ENCODE measurements at places on chromosomes 12 and 14. TPM values are rescaled to one million over a fixed set of nuclear protein-coding genes. Genes with fewer than 3 reads are reported as not detected.

LALBA gene
- not detected for polyA plus RNA-seq

PTHLH gene
- polyA plus RNA-seq, result 0.75 TPM

SIRT4 gene
- polyA plus RNA-seq, result not detected

DNA sequence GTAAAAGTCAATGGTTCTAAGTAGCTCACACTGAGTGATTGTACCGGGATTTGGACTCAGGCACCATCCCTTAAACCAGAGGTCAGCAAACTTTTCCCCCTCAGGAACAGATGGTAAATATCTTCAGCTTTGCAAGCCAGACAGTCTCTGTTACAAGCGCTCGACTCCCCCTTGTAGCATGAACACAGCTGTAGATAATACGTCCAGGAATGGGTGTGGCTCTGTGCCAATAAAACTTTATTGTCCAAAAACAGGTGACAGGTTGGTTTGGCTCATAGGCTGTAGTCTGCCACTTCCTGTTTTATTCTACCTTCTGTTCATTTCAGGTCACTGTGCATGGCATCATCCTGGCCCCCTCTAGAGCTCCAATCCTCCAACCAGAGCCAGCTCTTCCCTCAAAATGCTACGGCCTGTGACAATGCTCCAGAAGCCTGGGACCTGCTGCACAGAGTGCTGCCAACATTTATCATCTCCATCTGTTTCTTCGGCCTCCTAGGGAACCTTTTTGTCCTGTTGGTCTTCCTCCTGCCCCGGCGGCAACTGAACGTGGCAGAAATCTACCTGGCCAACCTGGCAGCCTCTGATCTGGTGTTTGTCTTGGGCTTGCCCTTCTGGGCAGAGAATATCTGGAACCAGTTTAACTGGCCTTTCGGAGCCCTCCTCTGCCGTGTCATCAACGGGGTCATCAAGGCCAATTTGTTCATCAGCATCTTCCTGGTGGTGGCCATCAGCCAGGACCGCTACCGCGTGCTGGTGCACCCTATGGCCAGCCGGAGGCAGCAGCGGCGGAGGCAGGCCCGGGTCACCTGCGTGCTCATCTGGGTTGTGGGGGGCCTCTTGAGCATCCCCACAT lies 7.6 kb downstream of the BDKRB1 start:
- DNase-seq, result peak; percentile 39
- no peak overlapping the region for H3K27ac ChIP-seq
- H3K4me1 ChIP-seq, result peaks cover 25% of the 10 kb centered on the region
- no peaks in the 10 kb centered on the region for H3K27me3 ChIP-seq

KRT82 gene
- not detected for polyA plus RNA-seq

DNA sequence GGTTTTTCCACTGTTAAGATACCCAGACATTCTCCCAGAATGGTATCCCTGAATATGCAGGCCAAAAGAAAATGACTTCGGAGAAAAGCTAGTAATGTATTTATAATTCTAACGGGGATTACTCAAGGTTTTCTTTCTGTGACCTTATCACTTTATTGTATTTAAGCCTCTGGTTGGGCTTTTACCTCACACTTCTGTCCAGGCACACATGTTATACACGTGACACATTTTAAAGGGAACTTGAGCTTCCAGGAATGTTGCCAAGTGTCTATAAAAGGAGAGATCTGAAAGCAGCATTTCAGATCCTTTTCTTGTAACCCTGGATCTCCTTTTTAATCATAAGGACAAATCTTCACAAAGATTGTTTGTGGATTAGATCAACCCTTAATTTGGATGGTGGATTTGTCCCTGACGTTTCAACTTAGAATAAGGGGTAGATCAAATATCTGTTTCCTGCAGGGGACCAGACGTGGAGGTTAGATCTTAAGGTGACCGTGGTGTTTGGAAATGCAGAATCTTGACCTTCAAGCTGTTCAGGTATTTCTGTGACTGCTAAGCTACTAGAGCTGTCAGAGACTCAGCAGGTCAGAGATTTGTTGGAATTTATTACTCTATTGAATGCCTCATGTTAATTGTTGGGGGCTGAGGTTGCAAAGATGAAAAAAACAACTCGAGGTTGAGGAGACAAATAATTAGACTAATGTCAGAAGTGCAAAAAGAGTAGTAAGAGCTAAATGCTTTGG lies 1.5 kb downstream of the CIPC start:
- no peak for DNase-seq
- peaks cover 46% of the 10 kb centered on the region for H3K4me1 ChIP-seq
- H3K27me3 ChIP-seq, result no peaks in the 10 kb centered on the region
- no peaks in the 10 kb centered on the region for H3K36me3 ChIP-seq
- H3K27ac ChIP-seq, result peak overlapping the region; percentile 98
- peak overlapping the region; percentile 76 for H3K4me3 ChIP-seq

DNA sequence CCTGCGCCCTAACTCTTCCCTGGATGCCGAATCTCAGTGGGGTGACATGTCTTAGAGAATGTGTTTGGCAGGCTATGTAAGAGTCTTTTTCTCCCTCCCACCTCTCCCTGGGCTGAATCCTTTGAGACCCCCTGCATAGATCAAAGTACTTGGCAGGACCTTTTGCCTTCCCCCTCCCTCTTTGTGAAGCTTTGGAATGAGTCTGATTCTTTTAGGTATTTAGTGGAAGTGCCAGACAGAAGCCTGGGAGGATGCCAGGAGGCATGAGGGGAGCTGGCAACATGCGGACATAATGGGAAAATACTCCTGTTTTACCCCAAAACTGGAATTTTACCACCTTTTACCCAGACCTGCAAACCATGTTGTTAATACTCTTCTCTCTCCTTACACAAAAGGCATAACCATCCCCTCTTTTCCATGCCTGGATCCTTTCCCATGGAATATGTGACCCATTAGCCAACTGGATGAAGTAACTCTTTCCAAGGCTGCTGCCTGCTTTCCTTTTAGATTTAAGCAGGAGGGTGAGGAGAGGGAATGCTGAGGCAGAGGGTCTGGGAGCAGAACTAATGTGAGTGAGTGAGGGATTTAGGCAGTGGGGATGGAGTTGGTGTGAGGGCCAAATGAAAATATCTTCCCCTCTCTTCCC lies 41.7 kb downstream of the TTLL5 start:
- no peaks in the 10 kb centered on the region for H3K27me3 ChIP-seq
- H3K4me1 ChIP-seq, result no peaks in the 10 kb centered on the region
- peaks cover 28% of the 10 kb centered on the region for H3K36me3 ChIP-seq
- H3K4me3 ChIP-seq, result no peak overlapping the region
- H3K27ac ChIP-seq, result no peak overlapping the region

DNA sequence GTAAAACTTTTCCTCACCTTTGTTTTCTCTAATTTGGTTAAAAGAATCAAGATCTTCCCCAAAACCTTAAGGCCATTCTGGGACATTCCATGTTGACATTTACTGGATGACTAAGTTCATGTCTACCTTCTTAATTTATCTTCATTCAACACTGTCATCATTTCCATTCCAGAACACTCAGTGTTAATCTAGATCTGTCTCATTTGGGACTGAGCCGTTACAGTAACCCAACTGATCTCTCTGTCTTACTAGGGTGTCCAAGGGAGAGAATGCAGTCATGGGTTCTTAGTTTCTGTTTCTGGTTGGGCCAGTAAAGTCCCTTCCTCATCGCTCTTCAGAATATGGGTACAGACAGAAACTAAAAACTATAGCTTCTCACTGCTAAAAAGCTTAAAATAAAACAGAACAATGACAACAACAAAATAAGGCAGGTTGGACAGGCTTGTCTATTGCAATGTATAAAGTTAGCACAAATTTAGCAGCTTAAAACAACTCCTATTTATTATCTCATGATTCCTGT lies 144.8 kb downstream of the ASCL1 start:
- no peak overlapping the region for H3K4me3 ChIP-seq
- no peaks in the 10 kb centered on the region for H3K36me3 ChIP-seq
- H3K4me1 ChIP-seq, result no peaks in the 10 kb centered on the region
- no peaks in the 10 kb centered on the region for H3K27me3 ChIP-seq
- H3K27ac ChIP-seq, result no peak overlapping the region
- no peak for DNase-seq

DNA sequence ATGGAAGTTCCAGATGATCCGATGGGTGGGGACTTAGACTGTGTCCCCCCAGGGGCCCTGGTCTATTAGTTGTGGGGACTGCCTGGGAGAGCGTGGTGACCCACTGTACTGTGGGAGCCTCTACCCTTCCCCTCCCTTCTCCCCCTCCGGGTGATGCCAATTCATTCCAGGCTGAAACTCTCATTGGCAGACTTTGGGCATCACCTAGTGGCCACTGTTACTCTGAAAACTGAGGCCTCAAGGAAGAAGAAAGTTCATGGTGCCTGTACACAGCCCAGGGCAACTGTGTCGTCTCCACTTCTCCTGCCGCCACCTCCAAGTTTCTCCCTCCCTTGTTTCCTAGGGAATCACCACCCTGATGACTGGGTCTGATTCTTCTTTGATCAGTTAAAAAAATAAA lies 173.6 kb upstream of the ALG10B start:
- no peaks in the 10 kb centered on the region for H3K27me3 ChIP-seq
- no peak overlapping the region for H3K4me3 ChIP-seq
- DNase-seq, result peak; percentile 38
- no peaks in the 10 kb centered on the region for H3K36me3 ChIP-seq

FBLN5 gene
- 48.3 TPM for polyA plus RNA-seq

NPFF gene
- not detected for polyA plus RNA-seq

GRCh38 chr14:59728304-59728703 lies 142.3 kb downstream of the RTN1 start:
- H3K27me3 ChIP-seq, result no peaks in the 10 kb centered on the region
- peak; percentile 11 for DNase-seq
- no peak overlapping the region for H3K4me3 ChIP-seq
- no peak overlapping the region for H3K27ac ChIP-seq
- no peaks in the 10 kb centered on the region for H3K36me3 ChIP-seq

TROAP gene
- polyA plus RNA-seq, result 15.7 TPM

- peaks cover 23% of the 10 kb centered on the region for H3K36me3 ChIP-seq
- peak; percentile 96 for DNase-seq
- H3K27me3 ChIP-seq, result no peaks in the 10 kb centered on the region
- peak within 1 kb of the TSS; percentile 95 for H3K4me3 ChIP-seq
Measured at GRCh38 chr14:67674480-67675218, at the start of gene VTI1B. VTI1B (minus strand) TSS chr14:67674632; CDS start chr14:67674489, 143 bp downstream.

GRCh38 chr12:31272607-31273225 lies 53.2 kb downstream of the SINHCAF start:
- no peaks in the 10 kb centered on the region for H3K4me1 ChIP-seq
- no peak overlapping the region for H3K27ac ChIP-seq

DNA sequence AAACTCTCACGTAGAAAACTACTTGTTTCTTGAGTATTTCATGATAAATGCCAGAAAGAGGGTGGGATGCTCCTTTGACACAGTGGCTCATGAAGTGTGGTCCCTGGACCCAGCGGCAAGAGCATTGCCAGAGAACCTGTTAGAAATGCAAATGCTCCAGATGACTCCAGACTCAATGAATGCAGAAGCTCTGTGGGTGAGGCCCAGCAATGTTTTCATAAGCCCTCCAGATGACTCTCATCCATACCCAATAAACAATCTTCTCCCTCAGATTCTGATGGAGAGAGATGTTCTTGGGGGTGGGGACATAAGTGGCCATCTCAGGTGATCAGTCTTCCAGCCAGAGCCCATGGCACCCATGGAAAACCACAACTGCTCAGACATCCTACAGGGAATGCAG lies 88.9 kb downstream of the SMOC1 start:
- DNase-seq, result no peak
- H3K36me3 ChIP-seq, result no peaks in the 10 kb centered on the region
- H3K4me3 ChIP-seq, result no peak overlapping the region
- no peak overlapping the region for H3K27ac ChIP-seq
- no peaks in the 10 kb centered on the region for H3K27me3 ChIP-seq

- no peaks in the 10 kb centered on the region for H3K27me3 ChIP-seq
- H3K27ac ChIP-seq, result no peak overlapping the region
- no peaks in the 10 kb centered on the region for H3K36me3 ChIP-seq
- no peaks in the 10 kb centered on the region for H3K4me1 ChIP-seq
- no peak for DNase-seq
Measured at GRCh38 chr14:20732979-20733635, 12.6 kb upstream of the EDDM3A start.

DNA sequence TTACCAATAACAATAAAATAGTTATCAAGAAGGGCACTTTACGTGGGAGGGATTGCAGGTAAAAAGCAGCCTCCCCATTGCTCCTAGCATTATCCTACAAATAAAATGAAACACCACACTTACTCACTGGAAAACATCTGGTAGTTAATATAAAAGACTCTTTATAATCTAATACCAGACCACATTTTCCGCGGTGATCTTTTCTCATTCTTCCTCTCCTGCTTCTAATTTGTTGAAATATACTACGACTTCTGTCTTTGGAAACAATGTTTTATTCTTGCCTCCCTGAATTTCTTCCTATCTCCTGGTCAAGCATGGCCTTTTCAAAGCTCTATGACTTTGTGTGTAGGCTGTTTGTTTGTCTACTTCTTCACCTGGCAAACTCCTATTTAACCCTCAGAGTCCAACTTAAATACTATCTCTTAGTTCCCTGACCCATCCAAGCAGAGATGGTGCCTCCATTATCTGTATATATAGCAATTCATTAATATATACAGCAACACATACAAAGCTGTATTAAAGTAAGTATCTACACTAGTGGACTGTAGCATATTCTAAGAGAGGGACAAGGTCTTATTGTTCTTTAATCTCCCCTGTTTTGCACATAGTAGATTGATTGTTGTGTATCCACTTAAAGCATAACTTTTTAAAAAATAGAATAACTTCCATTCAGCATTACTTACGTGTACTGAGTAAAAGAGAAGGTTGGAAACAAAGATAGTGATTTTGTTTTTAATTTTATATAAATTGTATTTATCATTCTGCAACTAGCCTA lies 228.3 kb downstream of the CEP128 start:
- no peak overlapping the region for H3K27ac ChIP-seq
- no peaks in the 10 kb centered on the region for H3K27me3 ChIP-seq
- H3K4me1 ChIP-seq, result no peaks in the 10 kb centered on the region

CMTM5 gene
- 0.61 TPM for polyA plus RNA-seq

DNA sequence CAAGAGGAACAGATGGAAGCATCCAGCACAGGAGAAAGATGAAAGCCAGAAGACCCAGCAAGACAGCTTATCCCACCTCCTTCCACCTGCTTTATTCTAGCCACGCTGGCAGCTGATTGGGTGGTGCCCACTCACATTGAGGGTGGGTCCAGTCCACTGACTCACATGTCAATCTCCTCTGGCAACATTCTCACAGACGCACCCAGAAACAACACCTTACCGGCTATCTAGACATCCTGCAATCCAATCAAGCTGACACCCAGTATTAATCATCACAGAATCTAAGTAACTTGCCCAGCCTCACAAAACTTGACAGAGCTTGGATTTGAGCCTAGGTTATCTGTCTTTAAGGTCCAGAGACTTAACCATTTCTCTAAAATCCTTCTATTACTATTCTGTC lies 208.9 kb downstream of the PAH start:
- no peak overlapping the region for H3K27ac ChIP-seq
- H3K27me3 ChIP-seq, result no peaks in the 10 kb centered on the region
- no peak overlapping the region for H3K4me3 ChIP-seq

- H3K27me3 ChIP-seq, result no peaks in the 10 kb centered on the region
- H3K27ac ChIP-seq, result no peak overlapping the region
- H3K36me3 ChIP-seq, result no peaks in the 10 kb centered on the region
- no peak for DNase-seq
- no peaks in the 10 kb centered on the region for H3K4me1 ChIP-seq
Measured at GRCh38 chr12:33817713-33818112, 204.6 kb upstream of the ALG10 start.

Data from stomach (tissue), 19 donors.